ENCODE measurements at places on chromosomes 2 and 18. TPM values are rescaled to one million over a fixed set of nuclear protein-coding genes. Genes with fewer than 3 reads are reported as not detected.

GRCh38 chr2:148603562-148603920, 41.0 kb upstream of the EPC2 start:
- H3K4me1 ChIP-seq, result peaks cover 3% of the 10 kb centered on the region
- H3K36me3 ChIP-seq, result no peaks in the 10 kb centered on the region
- DNase-seq, result no peak

DNA sequence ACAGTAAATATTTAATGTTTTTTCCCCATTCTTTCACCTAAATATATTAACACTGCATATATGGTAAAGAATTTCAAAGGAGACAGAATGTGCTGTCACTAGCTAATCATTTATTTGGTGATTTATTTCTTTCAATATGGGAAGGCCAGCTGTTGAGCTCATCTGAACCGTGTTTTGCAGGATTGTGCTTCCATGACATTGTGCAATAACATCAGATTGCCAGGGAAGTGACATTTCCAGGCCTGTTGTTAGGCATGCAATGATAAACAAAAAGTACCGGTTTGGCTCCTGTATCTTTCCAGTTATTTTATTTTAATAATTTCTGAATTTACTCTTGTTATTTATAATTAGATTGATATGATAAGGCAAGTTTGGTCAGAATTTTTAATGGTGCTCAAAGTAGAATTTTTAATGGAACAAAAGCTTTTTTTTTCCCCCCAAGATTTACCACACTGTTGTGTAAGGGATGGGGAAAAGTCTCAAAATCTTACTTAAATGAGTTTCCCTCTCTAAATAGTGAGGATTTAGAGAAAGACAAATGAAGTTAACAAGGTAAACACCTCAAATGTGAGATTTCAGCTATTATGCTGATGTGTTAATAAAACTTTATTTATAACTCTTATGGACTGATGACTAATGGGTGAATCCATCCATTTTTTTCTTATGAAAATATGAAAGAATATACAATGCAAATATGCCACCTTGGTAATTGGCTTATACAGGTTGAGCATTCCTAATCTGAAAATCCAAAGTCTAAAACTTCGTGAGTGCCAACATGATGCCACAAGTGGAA, 52.7 kb downstream of the MALT1 start:
- H3K4me3 ChIP-seq, result no peak overlapping the region
- peaks cover 2% of the 10 kb centered on the region for H3K4me1 ChIP-seq
- no peaks in the 10 kb centered on the region for H3K27me3 ChIP-seq
- H3K27ac ChIP-seq, result no peak overlapping the region
- H3K36me3 ChIP-seq, result peaks cover 64% of the 10 kb centered on the region

The CHCHD5 gene
- 26.0 TPM for total RNA-seq

DNA sequence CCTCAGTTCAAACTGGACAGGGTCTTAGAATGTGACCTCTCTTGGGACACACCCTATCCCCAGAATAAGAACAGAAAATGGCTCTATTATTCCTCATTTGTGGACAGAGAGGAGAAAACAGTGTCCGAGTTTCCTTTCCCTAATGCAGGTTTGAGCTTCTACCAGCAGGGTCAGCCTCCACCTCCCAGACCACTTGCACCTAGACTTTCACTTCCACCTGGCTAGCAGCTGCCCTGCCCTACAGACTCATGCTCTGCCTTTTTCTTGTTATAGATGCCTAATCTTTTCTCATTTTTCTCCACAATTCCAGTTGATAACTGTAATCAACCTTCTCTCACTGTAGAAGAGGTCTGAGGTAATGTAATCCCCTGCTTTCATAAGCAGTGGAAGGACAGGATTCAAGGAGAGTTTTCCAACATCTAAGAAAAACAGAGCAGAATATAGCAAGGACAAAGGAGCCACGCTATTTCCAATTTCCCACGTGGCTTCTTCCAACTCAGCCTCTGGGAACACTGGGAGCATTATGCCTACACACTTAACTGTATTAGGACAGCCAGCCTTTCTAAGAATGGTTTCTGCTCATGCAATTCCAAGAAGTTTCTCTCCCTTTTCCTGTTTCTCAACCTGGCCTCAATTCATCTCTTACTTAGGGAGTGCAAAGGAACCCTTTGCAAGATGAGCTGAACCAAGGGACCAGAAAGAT, 239.8 kb downstream of the BCL11A start:
- H3K27me3 ChIP-seq, result no peaks in the 10 kb centered on the region
- no peak overlapping the region for H3K4me3 ChIP-seq
- no peak for DNase-seq
- H3K4me1 ChIP-seq, result peaks cover 95% of the 10 kb centered on the region
- no peaks in the 10 kb centered on the region for H3K36me3 ChIP-seq

GRCh38 chr2:104734937-104735586, 118.9 kb upstream of the POU3F3 start:
- no peaks in the 10 kb centered on the region for H3K36me3 ChIP-seq
- H3K4me3 ChIP-seq, result no peak overlapping the region
- peaks cover 5% of the 10 kb centered on the region for H3K27me3 ChIP-seq

The CFAP65 gene
- not detected for total RNA-seq

DNA sequence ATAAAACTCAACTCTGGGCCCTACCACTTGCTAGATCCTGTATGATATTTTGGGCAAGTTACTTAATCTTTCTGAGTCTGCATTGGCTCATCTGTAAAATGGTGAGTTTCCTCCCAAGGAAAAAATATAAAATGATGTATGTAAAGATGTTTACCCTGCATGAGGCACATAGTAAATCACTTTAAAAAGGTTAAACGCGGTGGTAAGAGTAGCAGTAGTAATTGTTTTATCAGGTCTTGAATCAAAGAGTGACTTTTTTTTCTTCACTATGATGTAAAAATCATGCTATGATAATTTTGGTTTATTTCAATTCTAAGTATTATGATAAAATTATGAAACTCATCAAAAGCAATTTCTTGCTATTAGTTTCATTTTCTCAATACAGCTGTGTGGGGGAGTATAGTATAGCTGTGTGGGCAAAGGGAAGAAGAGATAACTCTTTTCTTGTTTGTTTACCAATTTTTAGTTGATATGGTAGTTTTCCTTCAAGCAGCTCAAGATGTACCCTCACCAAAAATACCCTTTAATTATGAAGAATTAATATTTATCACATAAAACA, 10.7 kb downstream of the ARHGAP15 start:
- peaks cover 30% of the 10 kb centered on the region for H3K36me3 ChIP-seq
- H3K27ac ChIP-seq, result peak overlapping the region; percentile 89
- no peaks in the 10 kb centered on the region for H3K27me3 ChIP-seq
- no peak for DNase-seq
- H3K4me1 ChIP-seq, result peaks cover 95% of the 10 kb centered on the region

DNA sequence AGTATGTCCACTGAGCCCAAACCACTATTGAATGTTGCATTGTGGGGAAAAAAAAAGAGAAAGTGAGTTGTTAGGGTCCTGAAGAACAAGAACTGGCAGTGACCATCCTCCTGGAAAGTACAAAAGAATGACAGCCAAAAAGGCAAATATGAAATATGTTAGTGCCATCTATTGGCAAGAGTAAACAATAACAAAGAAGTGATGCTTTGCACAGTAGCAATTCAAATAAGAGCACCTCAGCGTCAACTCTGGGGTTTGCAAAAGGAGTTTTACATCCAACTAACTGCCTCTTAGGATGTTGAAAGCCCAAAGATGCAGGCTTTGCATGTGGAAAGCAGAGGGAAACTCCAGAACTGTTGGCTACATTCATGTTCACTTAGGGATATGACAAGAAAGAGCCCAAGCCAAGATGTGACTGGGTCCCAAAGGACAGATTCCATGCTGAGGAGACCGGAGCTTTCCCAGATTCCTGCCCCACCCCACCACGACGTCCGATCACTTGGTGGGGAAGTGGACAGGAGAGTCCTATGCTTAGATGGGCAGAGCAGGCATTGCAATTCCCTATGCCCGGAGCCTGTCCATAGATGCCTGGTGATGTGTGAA, 15.6 kb downstream of the TRABD2A start:
- H3K27me3 ChIP-seq, result peaks cover 4% of the 10 kb centered on the region
- H3K36me3 ChIP-seq, result peaks cover 3% of the 10 kb centered on the region
- DNase-seq, result no peak
- no peak overlapping the region for H3K27ac ChIP-seq

The SLC14A1 gene
- total RNA-seq, result 2.0 TPM

GRCh38 chr2:15932394-15933183, 7.8 kb upstream of the MYCN start:
- H3K4me1 ChIP-seq, result no peaks in the 10 kb centered on the region
- no peak for DNase-seq
- peaks cover 13% of the 10 kb centered on the region for H3K27me3 ChIP-seq
- H3K36me3 ChIP-seq, result no peaks in the 10 kb centered on the region
- no peak overlapping the region for H3K27ac ChIP-seq
- H3K4me3 ChIP-seq, result no peak overlapping the region

The BBS5 gene
- total RNA-seq, result 2.8 TPM

- no peaks in the 10 kb centered on the region for H3K36me3 ChIP-seq
- H3K4me3 ChIP-seq, result no peak overlapping the region
- no peak overlapping the region for H3K27ac ChIP-seq
- H3K4me1 ChIP-seq, result peaks cover 21% of the 10 kb centered on the region
- no peak for DNase-seq
These were observed 520.0 kb upstream of the TCF4 start for GRCh38 chr18:56107821-56108477.

DNA sequence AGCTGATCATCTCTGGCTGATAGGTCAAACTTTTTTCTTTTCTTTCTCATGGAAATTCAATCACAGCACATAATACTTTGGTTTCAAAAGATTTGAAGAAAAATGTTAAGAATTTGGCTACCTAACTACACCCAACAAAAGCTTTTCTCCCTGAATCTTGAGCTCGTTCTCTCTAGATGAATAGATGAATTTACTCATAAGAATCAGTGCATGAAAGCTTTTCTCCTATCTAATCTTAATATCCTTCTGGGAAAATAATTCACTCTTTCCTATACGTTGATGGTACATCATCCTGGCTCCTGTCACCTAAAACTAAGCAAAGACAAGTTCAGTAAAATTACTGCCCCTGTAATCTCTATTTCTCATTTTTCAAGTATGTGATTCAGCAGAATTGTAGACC, 1479.1 kb downstream of the DPP10 start:
- H3K4me1 ChIP-seq, result no peaks in the 10 kb centered on the region
- DNase-seq, result no peak
- no peaks in the 10 kb centered on the region for H3K36me3 ChIP-seq
- no peak overlapping the region for H3K27ac ChIP-seq
- no peak overlapping the region for H3K4me3 ChIP-seq
